Smooth muscle cell of the coronary artery (primary cell): ENCODE measurements at places on chromosomes 7 and 10. TPM values are rescaled to one million over a fixed set of nuclear protein-coding genes. Genes with fewer than 3 reads are reported as not detected.

Gene TSPAN15
- total RNA-seq: 1.4 and 3.9 TPM in 2 replicates

Gene PRRT4
- not detected in 2 replicates for total RNA-seq

Gene SEMA3E
- total RNA-seq: 1.1 TPM in 1 of 2 replicates, not detected in the other

Gene HSPA12A
- total RNA-seq: 0.90 and 15.7 TPM in 2 replicates

Gene TECPR1
- 11.9 and 21.8 TPM in 2 replicates for total RNA-seq

Gene LIPK
- not detected in 2 replicates for total RNA-seq

Gene SLC13A4
- 0.08 and 0.12 TPM in 2 replicates for total RNA-seq

Gene CFAP70
- 0.30 and 0.94 TPM in 2 replicates for total RNA-seq
